ENCODE measurements at places on chromosomes 6 and 20.

GRCh38 chr20:45913116-45913515 lies 1.2 kb upstream of the PLTP start:
- no peak for DNase-seq

DNA sequence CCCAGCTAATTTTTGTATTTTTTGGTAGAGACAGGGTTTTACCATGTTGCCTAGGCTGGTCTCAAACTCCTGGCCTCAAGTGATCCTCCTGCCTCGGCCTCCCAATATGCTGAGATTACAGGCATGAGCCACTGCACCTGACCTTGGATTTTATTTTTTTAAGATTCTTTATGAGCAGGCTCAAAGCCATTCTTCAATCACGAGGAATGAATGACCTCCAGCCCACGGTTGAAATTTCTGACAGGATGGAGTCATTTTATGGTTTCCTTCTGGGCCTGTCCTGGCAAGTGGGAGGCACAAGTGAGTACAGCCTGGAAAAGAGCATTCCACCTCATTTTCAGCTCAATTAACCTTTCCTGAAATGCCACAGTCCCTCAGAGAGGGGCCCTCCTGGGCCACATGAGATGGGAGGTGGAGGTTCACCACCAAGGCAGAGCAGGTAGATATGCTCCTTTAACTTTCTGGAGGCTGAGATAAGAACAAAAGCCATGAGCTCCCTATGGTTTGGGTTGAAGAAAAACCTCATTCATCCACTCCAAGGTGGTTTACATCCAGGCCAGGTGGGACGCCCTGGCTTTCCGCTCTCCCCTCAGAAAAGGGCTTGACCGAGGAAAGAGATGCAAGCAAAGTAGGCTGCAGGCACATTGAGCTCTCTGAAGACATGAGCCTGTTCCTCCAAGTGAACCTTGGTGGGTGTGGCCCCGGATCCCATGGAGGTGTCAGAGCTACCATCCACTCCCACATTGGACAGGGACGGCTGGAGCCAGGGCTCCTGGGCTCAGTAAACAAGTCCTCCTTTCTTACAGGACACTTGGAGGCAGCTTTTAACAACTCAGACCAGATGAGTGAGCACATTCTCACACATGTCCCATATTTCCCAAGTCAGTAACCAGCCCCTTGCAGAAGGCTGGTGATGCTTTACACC lies 208.5 kb upstream of the SSTR4 start:
- DNase-seq: no peak

GRCh38 chr20:17612287-17612991 lies 42.6 kb downstream of the DSTN start:
- peak; percentile 90 for DNase-seq

GRCh38 chr6:138572885-138573284 lies 73.6 kb upstream of the NHSL1 start:
- DNase-seq: no peak

GRCh38 chr6:134714679-134715078 lies 235.2 kb downstream of the ALDH8A1 start:
- no peak for DNase-seq

- no peak for DNase-seq
Measured at GRCh38 chr6:119736296-119737021, 386.9 kb upstream of the MAN1A1 start.

- no peak for DNase-seq
Measured at GRCh38 chr6:3764516-3765335, 13.2 kb upstream of the PXDC1 start.

DNA sequence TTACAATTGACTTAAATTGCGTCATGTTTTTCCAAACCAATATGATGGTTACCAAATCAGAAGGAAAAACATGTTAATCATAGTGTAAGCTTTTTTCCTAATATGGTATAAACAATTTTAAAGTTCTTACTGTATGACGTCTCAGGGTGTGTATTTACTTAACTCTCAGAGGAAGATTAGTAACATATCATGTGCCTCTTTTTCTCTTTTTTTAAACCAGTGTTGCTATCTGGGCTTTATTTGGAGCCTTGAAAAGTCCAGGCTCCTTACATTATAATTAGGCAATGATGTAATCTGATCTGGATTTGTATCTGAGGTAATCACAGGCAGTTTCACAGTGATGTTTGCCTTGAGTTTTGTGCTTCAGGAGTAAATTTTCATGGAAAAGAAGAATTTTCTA lies 20.4 kb upstream of the RAB23 start:
- DNase-seq: no peak

GRCh38 chr20:57473246-57474048 lies 51.5 kb downstream of the CTCFL start:
- peak; percentile 58 for DNase-seq

- no peak for DNase-seq
Measured at GRCh38 chr20:9740486-9740885, 98.4 kb downstream of the PAK5 start.

GRCh38 chr6:21870076-21870730 lies 276.7 kb downstream of the SOX4 start:
- DNase-seq: no peak

GRCh38 chr20:50695135-50695872 lies 4.0 kb upstream of the RIPOR3 start:
- DNase-seq: no peak

DNA sequence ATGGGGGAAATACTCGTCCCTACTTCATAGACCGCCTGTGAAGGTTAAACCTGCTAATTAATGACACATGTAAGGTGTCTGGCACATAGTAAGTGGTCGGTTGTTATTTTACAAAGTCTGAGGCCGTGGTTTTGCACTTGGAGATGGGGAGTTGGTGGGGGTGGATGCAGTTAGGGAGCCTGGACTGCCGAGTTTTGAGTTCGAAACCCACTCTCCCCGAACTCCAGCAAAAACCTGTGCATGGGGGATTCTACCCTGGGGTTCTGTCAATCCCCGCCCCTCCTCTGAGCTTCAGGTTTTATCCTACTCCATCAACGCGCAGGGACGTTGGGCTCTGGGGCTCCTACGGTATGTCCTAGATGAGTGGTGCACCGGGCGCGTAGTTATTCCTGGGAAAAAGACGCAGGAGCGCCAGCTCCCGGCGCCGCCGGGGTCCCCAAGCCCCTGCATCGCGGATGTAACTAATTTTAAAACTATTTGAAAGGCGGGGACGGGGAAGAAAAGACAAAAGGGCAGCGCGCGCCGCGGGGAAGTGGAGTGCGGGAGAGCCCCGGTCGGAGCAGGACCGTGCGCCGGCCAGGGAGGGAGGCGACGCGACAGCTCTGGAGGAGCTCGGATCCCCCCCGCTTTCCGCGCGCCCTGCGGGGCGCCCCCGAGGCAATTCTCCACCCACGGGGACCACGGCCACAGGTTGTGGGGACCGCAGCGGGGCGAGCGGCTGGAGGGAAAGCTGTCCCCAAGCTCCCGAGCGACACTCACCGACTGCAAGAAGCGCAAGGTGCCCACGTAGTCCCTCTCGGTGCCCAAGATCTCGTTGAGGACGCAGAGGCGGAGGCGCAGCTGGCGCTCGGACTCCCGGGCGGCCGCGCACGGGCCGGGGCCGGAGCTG lies 672 bp downstream of the PREX1 start:
- peak; percentile 72 for DNase-seq

DNA sequence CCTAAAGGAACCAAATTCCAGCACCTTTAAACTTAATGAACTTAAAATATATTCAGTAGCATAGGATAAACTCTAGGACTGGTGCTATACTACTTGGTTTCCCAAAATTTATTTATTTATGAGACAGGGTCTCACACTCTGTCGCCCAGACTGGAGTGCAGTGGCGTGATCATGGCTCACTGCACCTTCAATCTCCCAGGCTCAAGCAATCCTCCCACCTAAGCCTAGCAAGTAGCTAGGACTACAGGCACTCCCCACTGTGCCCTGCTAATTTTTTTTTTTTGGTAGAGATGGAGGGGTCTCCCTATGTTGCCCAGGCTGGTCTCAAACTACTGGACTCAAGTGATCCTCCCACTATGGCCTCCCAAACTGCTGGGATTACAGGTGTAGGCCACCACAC lies 21.4 kb downstream of the EIF2S2 start:
- DNase-seq: no peak

GRCh38 chr6:31737315-31737990 lies 1.1 kb upstream of the CLIC1 start:
- DNase-seq: no peak

DNA sequence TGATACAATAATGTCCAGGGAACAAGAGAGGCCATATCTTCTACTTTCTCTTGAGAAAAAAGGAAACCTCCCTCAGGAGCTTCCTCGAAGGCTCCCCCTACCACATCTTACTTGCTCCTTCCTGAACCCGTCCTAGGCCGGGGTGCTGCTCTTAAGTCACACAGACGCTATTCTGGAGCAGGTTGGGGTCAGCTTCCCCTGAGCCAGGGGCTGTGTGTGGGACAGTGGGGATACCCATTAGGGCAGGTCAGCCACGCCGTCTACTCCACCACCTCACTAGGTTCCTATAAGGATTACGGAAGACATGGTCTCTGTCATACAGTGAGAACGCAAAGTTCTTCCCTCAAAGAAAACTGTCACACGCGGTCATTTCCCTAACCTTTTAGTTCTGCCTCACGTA lies 8.2 kb upstream of the PPP1R3G start:
- no peak for DNase-seq

GRCh38 chr6:151380848-151381205 lies 10.5 kb downstream of the ZBTB2 start:
- DNase-seq: no peak

DNA sequence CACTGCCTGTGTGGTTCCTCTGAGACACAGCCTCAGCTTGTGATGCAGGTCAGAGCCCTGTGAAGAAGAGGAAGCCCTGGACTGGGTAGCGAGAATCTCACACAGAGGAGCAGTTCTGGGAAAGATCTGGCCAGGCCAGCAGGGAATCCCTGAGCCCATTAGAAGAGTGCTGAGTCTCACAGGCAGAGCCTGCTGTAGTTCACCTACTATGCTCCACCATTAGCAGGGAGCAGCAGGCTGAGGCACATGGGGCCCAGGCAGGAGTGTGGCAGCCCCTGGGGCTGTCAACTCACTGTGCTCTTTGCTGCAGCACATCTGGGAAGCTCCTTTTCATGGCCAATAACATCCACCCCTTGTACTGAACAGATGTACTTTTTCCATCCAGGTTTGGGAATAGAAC lies 146.8 kb upstream of the B3GAT2 start:
- no peak for DNase-seq

DNA sequence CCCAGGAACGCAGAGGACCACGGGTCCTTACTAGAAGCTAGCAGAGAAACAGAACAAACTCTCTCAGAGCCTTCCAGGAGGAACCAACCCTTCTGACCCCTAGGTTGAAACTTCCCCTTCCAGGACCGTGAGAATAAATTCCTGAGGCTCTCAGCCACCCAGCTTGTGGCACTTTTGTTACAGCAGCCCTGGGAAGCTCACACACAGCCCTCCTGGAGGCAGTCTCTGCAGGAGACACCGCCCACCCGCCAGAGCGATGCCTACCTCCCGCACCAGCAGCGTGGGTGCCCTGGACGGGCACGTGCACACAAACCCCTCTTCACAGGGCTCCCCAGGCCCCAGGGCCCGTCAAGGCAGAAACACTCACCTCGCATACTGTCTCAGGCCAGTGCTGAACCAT lies 4.2 kb downstream of the RNASET2 start:
- DNase-seq: no peak

DNA sequence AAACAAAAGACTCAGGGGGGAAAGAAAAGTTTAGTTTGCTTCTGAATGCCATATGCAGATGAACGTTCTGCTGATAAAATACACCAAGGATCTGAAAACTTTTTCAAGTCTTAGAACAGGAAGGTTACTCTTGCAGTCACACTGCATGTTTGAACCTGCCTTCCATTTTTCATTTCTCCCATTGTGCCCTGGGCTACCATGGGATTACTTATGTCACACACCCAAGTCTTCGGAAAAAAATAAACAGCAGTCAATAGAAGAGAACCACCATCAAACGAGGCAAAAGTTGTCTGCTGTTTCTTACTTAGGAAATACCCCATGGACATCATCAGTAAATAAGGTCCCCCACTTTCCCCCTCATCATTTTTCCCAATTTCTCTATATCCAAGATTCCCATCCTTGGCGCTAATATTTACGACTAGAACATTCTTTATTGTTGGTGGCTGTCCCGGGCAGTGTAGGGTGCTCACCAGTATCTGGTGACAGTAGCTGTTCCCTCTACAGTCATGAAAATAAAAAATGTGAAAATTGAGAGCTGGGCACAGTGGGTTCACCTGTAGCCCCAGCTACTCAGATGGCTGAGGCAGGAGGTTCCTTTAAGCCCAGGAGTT lies 202.5 kb downstream of the BCAS1 start:
- no peak for DNase-seq

- DNase-seq: no peak
Measured at GRCh38 chr6:53294611-53295010, 54.1 kb downstream of the ELOVL5 start.

- DNase-seq: peak; percentile 65
Measured at GRCh38 chr20:50464026-50464724, 46.0 kb upstream of the PTPN1 start.

- no peak for DNase-seq
Measured at GRCh38 chr6:91708534-91708933, 1121.7 kb upstream of the MAP3K7 start.

DNA sequence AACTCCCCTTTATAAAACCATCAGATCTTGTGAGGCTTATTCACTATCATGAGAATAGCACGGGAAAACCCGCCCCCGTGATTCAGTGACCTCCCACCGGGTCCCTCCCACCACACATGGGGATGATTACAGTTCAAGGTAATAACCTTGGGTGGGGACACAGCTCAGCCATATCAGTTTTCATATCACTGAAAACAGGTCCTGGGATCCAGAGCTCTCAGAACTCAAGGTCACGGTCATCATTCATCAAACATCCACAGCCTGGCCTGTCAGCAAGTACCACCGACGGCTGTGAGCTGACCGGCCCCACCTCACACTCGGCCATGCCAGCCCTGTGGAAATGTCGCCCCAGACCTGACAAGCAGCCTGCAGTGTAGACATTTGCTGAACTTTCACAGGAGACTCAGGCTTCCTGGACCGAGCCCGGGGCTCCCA lies 14.1 kb upstream of the FRMD1 start:
- no peak for DNase-seq

GRCh38 chr20:5268449-5268848 lies 48.3 kb downstream of the PROKR2 start:
- DNase-seq: no peak

- DNase-seq: no peak
Measured at GRCh38 chr6:39907871-39908575, 26.2 kb downstream of the MOCS1 start.

- no peak for DNase-seq
Measured at GRCh38 chr6:45488889-45489288, 111.2 kb upstream of the SUPT3H start.

- no peak for DNase-seq
Measured at GRCh38 chr6:108295676-108296075, 822 bp downstream of the AFG1L start.

- no peak for DNase-seq
Measured at GRCh38 chr6:16058929-16059345, 69.9 kb upstream of the MYLIP start.

- DNase-seq: no peak
Measured at GRCh38 chr20:5153612-5154542, 27.1 kb downstream of the CDS2 start.

Data from immature natural killer cell (primary cell).